Stimulated activated CD4-positive, alpha-beta T cell treated with anti-CD3 and anti-CD28 coated beads, TNF-alpha, amount 100 ng/mL, for 1 hour (primary cell): ENCODE measurements at places on chromosomes 4 and X.
A peak's percentile ranks its signal among the peaks of the same experiment; 100 is the strongest.

DNA sequence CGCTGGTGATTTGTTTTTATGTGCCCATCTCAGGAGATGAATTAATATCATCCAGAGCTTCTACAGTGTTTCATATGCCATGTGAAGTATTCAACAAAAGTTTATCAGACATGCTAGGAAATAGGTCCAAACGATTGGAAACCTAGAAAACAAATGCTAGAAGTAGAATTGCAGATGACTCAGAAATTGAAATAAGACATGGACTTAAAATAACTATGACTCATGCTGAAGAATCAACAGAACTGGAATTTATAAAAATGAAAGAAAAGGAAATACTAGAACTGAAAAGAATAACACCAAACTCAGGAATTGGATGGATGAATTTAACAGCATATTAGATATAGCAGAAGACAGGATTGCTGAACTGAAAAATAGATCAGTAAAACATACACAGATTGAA is 172.7 kb upstream of the GIMD1 start:
- no peak for DNase-seq

GRCh38 chr4:66943112-66943511 is 602.2 kb downstream of the CENPC start:
- no peak for DNase-seq

- DNase-seq, result no peak
Observed at GRCh38 chrX:139187738-139188137, 342.8 kb upstream of the F9 start.

GRCh38 chr4:15493411-15493810 is 23.7 kb downstream of the CC2D2A start:
- DNase-seq, result no peak

DNA sequence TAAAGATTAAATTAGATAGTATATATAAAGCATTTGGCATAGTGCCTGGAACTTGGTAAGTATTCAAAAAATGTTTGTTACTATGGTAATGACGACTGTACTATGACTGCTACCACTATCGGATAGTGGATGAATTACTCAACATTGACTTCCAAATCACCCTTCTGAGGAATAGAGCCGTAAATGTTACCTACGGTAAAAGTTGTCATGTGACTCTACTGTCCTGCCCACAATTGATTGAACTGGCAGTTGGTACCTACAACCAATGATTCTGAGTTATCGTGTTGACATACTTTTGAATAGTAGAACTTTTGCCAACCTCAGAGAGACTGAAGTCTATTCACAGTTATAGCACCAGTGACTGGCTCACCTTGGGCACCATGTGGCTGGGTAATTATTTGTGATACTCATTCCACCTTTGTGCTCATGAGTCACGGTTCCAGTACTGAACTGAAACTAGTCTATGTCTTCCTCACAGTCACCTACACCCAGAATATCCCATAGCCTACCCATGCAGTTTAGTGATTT is 185.5 kb upstream of the PITX2 start:
- DNase-seq, result no peak

- no peak for DNase-seq
Observed at GRCh38 chr4:153905231-153905630, 116.3 kb upstream of the SFRP2 start.

GRCh38 chr4:141011901-141012315 is 121.4 kb downstream of the RNF150 start:
- no peak for DNase-seq

- DNase-seq, result no peak
Observed at GRCh38 chr4:20255823-20256222, 4.1 kb downstream of the SLIT2 start.

- peak; percentile 60 for DNase-seq
Observed at GRCh38 chrX:129932016-129932820, 26.3 kb downstream of the UTP14A start.

GRCh38 chr4:163367651-163368050 is 24.0 kb downstream of the NPY5R start:
- DNase-seq, result no peak

DNA sequence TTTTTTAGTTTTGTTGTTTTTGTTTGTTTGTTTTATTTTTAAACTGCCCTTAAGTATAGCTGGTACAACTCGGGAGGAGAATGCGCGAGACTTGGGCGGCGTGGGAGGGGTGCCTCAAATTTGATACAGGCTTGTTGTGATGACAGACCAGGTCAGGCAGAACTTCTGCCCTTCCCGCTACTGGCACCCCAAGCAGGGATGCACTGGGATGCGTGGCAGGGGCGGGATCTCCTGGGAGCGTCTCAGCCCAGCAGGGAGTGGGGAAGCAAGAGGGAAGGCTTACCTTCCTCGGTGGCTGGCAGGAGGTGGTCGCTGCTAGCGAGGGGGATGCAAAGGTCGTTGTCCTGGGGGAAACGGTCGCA is 851 bp downstream of the SFRP2 start:
- no peak for DNase-seq

- DNase-seq, result no peak
Observed at GRCh38 chr4:112840061-112840460, 203.1 kb downstream of the LARP7 start.

GRCh38 chr4:55399581-55399980 is 3.8 kb downstream of the TMEM165 start:
- no peak for DNase-seq

DNA sequence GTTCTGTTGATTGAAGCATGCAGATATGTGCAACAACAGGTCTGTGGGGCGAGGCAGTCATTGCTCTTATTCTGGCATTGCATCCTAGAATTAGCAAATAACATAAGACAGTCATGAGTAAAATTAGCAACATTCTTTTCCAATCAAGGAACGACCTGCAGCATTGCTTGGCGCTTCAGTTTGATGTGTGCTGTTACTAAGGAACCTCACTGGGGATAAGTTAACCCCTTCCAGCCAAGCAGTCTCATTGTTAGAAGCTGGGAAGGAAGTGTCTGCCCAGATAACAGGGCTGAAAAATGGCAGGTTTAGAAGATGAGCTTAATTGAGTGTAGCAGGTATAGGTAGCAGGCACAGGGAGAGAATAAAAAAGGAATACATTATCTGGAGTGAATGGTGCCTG is 55.4 kb downstream of the RBM46 start:
- DNase-seq, result no peak

DNA sequence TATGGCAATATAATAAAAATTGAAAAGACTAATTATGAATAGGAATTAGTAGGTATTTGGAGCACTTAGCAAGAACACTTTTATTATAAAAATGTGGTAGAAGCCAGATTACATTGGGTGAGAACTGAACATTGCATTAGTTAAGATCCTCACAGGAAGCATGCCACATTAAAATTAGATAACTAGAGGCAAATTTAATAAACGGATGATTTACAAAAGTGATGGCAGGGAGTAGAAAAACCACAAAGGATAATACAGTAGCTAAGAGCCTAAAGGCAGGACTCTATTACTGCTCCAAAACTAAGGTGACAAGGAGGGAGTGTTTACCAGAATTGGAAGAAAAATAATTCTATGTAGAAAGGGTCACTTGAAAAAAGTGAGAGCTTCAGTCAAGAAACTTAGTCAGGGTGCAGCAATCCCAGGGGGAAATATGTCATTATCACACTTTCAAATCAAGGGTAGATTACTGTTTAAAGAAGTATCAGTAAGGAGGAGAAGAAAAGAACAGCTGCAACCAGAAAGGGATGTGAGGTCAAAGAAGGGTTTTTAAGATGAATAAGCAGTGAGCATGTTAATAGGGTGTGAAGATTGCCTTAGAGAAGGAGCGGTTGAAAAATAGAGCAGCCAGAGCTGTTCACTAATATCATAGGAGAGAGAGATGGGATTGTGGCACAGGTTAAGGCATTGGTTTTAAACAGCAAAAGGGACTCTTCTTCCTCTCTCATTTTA is 84.6 kb downstream of the NDST4 start:
- no peak for DNase-seq

GRCh38 chr4:10200869-10201268 is 84.3 kb upstream of the WDR1 start:
- no peak for DNase-seq

- no peak for DNase-seq
Observed at GRCh38 chr4:124738994-124739393, 26.5 kb upstream of the ANKRD50 start.

DNA sequence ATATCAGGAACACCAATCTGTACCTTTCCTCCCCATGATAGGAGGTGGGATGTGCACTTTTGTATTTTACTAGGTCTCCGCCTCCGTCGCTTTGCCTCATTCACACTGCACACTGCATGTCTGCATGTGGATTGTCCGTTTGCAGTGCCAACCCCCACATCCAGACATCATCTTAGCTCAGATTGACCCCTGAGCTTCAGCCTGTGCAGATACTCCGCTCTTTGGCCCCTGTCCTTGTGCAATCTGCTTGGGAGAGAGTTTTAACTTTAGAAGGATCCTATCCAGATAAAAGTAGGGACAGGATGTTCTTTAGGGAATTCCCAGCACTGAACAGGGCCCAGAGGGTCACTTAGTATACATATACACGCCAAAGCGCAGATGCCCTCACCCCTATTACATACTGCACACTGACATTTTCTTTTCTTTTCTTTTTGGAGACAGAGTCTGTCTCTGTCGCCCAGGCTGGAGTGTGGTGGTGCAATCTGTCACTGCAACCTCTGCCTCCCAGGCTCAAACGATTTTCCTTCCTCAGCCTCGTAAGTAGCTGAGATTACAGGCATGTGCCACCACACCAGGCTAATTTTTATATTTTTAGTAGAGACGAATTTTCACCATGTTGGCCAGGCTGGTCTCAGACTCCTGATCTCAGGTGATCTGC is 43.3 kb upstream of the FBXW7 start:
- DNase-seq, result no peak

DNA sequence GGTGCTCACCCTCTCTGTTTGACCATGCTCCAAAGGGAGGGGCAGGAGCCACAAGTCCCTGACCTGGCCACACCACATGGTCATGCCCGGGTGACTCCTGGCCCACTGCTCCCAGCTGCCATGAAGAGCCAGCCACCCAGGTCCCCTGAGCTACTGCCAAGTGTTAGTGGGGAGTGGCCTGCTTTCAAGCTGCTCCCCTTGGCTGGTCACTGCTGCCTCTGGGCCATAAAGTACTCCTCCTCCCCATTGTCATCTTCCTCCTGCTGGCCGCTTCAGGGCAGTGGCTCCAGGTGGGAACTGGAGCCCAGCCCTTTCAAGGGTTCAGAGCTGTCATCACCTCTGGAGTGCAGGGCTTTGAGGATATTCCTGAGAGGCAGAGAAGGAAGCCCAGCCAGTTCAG is 27.3 kb upstream of the RBBP7 start:
- no peak for DNase-seq

- no peak for DNase-seq
Observed at GRCh38 chrX:1239681-1240142, 27.3 kb upstream of the CRLF2 start.

GRCh38 chr4:108443585-108443984 is 176.8 kb upstream of the RPL34 start:
- DNase-seq, result no peak

- DNase-seq, result no peak
Observed at GRCh38 chr4:108483079-108483478, 137.3 kb upstream of the RPL34 start.

- DNase-seq, result no peak
Observed at GRCh38 chr4:152232271-152232670, 303.6 kb downstream of the FBXW7 start.

GRCh38 chr4:37693450-37694190 is 7.4 kb upstream of the RELL1 start:
- DNase-seq, result no peak
